ENCODE measurements at places on chromosomes 1 and 21. TPM values are rescaled to one million over a fixed set of nuclear protein-coding genes. Genes with fewer than 3 reads are reported as not detected.

- DNase-seq = peak; percentile 81
Observed at GRCh38 chr1:41152622-41153044, 89.5 kb downstream of the SCMH1 start.

Gene VANGL2
- total RNA-seq = not detected

GRCh38 chr1:229869240-229869639, 197.8 kb upstream of the GALNT2 start:
- DNase-seq = no peak

Gene TDRD10
- not detected for total RNA-seq

Measured in Caki2 (cell line).